ENCODE measurements at places on chromosomes 6 and 20.
A peak's percentile ranks its signal among the peaks of the same experiment; 100 is the strongest.

DNA sequence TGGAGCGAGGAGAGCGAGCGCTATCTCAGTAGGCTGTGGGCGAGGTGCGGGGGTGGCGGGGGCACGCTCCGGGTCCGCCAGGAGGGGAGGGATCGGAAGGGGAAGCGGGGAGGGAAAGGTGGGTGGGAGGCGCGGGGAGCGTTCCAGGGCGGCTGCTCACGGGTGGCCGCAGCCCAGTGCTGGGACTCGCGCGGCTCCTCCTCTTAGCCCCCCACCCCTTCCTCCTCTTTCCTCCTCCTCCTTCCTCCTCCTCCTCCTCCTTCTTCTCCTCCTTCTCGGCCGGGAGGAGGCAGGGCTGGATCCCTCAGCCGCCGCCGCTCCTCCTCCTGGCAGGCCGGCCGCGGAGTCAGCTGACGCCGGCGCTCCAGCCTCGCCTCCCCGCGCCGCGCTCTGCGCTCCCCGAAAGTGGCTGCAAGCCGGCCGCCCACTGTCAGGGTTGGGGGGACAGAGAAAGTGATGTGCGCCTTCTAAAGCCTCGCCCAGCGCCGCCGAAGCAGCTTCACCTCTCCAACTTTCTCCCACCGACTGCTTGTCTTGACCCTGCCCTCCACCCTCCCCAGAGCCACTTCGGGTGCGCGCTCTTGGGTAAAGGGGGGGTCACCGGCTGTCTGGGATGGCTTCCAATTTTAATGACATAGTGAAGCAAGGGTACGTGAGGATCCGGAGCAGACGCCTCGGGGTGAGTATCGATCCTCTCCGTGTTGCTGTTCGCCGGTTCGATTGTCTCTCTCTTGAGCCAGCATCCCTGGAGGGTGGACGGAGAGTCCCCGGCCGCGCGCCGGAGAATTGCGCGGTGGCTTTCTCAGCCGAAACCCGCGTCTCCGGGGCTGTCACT, at the start of gene DOK5:
Gene DOK5, plus strand, starts transcription at position 260 of the 835 bp plus-strand sequence. Its CDS starts 354 bp downstream, at position 614.
- peak; percentile 12 for DNase-seq

DNA sequence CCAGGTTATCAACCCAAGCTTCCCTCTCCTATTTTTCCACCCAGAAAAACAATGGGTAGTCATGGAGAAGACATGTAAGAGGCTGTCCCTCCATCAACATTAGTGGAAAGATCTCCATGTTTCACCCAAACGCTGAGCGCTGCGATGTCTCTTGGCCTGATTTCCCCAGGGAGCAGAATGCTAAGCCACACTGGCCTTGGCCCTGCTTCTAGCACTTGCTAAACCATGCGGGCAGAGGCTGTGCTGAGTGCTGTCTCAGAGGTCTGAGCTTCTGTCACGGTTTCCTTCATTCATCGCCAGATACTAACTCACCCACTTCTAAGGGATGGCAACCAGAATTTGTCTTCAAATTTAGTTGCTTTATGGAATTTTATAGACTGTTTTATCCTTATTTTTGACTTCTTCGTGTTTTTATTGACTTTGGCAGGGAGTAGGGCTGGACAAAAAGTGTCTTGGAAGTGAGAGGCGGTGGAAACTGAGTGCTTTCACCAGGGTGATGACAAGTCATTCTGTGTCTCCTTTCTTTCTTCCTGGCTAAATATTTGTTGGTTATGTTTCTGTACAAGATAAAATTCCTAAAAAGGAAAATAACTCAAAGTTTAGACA, 181.4 kb upstream of the UST start:
- no peak for DNase-seq

- no peak for DNase-seq
Observed at GRCh38 chr6:86728976-86729375, 208.4 kb upstream of the HTR1E start.

DNA sequence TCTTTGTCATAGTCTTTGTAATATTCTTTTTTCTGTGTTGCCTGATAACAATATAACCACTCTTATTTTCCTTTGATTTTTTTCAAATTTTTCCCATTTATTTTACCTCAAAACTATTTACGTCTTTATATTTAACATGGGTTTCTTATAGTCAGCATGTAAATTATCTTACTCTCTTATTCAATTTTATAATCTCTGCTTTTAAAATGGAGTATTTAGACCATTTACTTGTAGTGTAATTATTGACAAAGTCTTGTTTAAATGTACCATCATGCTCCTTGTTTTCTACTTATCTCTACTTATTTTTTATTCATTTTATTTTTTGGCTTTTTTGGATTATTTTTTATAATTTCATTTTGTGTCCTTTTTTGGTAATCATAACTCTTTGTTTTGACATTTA, 476.5 kb upstream of the MAP3K7 start:
- DNase-seq: no peak

DNA sequence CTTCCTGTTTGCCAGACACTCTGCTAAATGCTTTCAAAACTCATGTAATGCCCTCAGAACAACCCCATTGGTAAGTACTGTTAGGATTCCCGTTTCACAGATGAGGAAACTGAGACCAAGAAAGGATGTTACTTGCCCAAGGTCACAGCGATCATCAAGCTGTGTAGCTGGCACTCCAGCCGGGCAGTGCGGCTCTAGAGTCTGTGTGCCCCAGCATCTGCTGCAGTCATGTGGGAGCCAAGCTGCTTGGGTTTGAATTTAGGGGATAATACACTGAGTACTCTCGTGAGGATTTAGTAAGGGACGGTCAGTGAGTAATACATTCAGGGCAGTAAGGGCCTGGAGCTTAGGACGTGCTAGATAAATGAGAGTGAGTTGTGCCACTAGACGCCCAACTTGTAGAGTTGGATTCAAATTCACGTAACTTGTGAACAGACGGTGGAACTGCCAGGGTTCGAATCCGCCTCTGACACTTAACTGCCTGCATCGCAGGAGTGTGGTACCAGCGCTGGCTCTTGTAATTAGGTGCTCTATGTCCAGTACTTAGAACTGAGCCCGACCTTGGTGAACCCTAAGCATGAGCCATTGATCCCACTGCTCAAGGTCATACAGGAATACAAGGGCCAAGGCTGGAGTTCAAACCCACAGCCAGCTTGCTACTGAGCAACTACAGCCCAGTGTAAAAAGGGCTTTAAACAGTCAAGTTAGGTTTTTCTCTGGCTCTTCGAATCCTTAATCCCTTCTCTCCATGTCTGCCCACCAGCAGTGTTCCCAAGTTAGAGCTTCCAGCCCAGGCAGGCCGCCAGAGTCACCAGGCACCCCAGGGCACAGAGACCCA, 70.2 kb downstream of the EYA2 start:
- DNase-seq: no peak

DNA sequence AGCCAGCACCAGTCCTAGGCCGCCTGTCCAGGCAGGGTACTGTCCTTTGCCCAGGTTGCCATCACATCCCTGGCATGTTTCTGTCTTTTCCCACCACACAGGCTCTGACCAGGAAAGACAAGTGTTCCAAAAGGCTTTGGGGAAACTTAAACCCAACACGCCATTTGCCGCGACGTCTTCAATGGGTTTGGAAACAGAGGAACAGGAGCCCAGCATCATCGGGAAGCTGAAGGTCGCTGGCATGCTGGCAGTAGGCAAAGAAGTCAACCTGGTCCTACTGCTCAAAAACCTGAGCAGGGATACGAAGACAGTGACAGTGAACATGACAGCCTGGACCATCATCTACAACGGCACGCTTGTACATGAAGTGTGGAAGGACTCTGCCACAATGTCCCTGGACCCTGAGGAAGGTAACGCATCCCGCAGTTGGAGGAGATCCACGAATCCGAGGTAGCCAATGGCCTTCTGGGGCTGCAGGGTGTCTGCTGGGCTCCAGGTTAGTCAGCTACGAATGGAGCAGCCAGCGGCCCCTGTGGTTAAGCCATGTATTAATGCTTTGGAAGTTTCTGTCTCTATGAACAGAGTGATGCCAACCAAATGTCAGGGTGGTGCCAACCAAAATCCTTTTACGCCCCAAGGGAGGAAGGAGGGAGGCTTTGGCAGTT, 36.2 kb downstream of the TGM3 start:
- DNase-seq: no peak

DNA sequence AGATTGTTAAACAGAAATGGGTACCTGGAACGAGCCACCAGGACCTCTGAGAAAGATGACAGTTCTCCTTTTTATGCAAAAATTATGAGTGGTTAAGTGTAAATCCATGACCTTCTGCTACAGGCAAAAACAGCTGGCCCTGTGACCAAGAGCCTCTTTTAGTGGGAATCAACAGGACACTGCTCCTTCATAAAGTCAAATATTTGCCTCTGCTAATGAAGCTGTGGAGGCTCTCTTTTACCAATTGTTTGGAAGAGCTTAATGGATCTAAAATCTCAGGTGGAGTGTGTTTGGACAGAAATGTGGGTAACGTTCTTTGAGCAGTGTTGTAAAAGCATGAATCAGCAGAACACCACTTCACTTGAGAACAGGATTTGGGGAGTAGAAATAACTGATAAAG, 117.5 kb upstream of the PCSK2 start:
- no peak for DNase-seq

- peak; percentile 13 for DNase-seq
Observed at GRCh38 chr20:61434341-61434781, 182.3 kb downstream of the CDH4 start.

DNA sequence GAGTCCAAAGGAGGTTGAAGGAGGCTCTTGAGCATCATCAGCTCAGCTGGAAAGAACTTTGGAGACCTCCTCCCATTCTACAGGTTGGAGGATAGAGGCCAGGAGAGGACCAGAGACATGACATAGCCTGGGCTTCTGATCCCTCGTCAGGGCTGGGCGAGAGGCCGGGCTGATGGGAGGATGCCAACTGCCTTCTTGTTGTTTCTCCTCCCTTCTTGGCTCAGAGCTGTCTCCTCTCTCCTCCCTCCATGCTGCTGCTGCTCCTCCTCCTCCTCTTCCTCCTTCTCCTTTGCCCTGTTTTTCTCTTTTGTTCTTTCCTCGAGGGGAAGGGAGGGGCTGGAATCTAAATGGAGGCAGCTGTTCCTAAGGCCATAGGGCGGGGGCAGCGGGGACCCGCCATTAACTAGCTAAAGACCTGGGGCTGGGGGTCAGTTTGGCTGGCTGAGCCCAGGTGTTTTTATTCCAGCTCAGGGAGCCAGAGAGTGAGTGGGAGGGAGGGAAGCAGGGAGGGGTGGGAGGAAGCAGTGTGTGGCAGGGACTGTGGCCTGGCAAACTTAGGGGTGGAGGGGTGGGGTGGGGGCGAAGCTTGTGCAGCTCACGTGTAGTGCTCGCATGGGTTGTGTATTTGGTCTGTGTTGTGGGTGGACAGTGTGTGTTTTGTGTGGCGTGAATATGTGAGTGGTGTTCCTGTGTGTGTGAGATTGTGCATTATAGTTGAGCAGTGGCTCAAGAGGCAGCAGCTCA, 84.8 kb downstream of the CD40 start:
- no peak for DNase-seq

DNA sequence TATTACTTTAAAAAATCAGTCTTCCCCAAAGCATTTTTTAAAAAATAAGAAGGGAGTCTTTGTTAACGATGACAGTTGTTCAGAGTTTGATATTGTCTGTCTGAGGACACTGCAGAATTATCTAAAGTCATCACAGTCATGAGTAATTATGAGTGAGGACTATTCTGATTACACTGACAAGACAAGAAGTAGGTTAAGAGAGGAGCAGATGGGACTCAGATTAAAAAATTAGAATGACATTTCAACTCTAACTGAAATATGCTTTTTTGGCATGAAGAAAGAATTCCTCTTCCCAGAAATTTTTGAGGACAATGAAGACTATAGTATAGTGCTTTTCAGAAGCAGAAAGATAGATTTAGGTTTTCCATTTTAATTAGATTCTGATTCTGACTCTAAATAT, 456.5 kb downstream of the EPHA7 start:
- no peak for DNase-seq

- peak; percentile 49 for DNase-seq
Observed at GRCh38 chr6:13248053-13248452, 80.3 kb downstream of the TBC1D7 start.

DNA sequence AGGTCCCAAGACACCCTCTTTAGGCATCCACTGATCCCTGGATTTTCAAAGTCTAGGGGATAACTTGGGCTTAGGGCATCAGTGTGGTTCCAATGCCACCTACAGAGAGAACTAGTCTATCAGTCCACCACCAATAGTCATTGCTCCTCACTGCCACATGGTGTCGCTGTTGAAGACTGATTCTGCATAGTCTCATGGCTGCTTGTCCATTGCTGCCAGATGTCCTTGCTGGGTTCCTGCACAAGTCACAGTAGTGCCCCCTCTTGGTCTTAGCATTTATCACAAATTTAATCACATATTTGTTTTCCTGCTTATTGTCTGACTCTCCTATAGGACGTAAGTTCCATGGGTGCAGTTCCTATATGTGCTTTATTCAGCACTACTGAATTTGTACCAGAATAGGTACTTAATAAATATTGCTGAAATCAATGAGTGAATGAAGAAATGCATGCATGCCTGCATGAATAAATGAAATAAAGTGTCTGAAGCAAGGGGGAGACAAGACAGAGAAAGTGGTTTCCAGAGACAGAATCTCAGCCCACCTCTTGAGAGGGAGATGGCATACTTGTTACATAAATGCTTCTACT, 45.9 kb upstream of the RALY start:
- DNase-seq: peak; percentile 81

DNA sequence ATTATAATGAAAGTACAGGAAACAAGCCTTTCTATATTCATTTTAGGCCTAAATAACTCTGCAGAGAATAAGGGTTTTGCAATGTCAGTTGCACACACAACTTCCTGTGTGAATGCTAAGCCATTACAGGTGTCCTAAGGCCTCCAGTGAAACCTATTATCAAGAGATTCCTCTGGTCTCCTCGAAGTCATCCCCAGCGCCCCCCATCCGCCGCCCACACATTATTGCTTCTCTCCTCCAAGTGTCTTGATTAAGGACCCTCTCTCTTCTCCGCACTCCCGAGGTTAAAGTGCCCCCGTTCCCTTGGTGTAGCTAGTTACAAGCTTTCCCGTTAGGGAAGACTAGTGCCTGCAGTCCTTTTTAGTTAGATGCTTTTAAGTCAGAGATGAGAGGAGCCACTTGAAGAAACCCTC, 1.3 kb downstream of the HIVEP2 start:
- no peak for DNase-seq

- DNase-seq: no peak
Observed at GRCh38 chr6:157614026-157614568, 208.9 kb upstream of the SNX9 start.

DNA sequence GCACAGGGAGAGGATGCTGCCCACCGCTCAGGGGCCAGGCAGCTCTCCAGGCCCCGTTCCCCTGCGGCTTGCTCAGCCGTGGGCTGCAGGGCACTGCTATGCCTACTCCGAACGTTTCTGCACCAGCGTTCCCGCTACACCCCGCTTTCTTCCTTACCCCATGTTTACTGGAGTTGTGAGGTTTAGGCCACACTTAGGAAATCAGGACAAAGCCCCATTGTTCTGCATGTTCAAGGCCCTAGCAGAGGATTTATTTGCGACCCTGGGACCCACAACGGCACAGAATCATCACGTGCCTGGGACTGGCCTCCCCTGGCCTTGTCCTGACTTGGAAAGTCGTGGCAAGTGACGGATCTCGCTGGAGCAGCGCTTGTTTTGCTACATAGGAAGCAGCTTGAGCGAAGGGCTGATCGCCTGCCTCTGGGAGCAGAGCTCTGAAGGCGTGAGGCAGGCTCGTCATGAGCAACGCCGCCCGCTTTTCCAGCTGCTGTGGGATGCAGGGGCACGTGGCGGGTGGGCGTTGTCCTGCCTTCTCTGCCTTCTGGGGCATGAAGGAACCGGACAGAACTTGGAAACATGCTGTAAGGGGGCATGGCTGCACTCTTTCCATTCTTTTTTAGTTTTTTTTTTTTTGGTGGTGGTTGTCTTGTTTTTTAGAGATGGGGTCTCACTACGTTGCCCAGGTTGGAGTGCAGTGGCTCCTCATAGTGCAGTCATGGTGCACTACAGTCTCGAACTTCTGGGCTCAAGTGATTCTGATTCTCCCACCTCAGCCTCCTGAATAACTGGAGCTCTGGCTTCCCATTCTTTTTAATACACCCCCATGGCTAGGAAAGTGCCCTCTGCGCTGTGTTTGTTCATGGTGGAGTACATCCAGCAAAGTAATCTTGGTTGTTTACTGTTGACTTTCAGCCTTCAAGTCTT, 14.6 kb upstream of the TMEM181 start:
- DNase-seq: no peak

Data from HEK293T (cell line).